ENCODE measurements at places on chromosomes 3 and 15. TPM values are rescaled to one million over a fixed set of nuclear protein-coding genes. Genes with fewer than 3 reads are reported as not detected.
A peak's percentile ranks its signal among the peaks of the same experiment; 100 is the strongest.

Gene PCOLCE2
- total RNA-seq = 6.2 TPM

DNA sequence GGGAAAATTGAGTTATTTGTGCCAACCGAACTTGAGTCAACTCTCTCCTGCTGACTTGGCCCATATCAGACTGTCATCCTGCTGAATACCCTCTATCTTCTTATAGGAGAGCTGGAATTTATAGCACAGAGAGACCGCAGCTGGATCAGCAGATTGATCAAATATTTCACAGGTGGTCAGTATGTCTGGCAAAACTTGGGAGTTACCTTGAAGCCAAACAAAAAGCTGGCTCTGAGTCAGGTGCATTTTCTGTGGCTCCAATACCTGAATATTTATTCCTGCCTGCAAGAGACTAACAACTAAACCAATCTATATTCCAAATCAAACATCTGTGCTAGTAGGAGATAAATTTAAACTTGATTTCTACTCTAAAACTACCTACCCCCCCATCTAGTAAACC lies 752.1 kb upstream of the ALCAM start:
- no peak for DNase-seq

Gene RTF1
- 13.4 TPM for total RNA-seq

DNA sequence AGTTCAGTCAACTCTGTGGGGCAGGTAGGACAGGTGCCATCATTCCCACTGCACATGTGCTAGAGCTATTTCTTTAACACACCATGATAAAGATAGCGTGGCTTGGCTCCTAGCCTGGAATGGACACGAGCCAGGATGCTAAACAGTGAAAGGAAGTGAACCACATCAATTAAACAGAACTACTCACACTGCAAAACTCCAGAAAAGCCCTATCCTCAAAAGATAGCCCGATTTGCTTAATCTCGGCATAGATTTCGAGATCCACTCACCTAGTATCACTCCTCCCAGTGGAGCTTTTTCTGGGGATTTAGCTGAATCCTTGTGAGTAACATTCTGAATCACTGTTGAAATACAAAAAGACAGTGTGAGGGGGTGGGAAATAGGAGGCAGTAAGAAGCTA lies 118.0 kb downstream of the ABI3BP start:
- peak; percentile 18 for DNase-seq

DNA sequence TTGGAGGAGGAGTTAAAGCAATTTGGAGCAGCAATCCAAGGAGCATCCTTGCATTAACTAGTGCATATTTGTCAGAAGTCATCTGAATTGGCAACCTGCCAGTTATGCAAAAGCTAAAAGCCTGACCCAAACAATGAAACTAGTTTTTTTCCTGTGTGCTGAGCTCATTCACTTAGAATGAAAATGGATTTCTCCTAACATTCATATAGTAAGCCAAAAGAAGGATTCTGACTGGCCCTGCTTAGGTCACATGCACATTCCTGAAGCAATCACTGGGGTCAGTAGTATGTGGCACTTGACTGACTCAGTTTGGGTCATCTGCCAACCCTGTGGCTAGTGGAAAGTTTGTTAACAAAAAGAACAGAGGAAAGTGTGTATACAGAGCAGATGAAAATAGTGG lies 30.5 kb downstream of the OXSM start:
- DNase-seq = no peak

Gene CPN2
- total RNA-seq = not detected

Gene KCNAB1
- not detected for total RNA-seq

DNA sequence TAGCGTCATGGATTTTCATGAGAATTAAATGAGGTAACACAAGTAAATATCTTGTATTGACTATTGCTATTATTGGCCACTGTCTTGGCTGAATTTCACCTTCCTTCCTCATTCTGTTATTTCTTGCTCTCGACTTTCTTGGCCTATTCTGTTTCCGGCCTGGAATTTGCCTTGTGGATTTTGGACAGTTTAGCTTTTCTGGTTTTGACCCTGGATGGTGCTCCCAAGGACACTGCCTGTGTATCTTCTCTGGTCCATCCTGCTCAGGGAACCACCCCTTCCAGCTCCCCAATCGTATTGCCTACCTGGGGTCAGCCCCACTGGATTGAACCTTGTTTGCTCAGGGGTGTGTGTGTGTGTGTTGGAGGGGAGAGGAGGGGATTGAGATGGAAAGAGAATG lies 376.2 kb upstream of the C2CD4B start:
- no peak for DNase-seq

DNA sequence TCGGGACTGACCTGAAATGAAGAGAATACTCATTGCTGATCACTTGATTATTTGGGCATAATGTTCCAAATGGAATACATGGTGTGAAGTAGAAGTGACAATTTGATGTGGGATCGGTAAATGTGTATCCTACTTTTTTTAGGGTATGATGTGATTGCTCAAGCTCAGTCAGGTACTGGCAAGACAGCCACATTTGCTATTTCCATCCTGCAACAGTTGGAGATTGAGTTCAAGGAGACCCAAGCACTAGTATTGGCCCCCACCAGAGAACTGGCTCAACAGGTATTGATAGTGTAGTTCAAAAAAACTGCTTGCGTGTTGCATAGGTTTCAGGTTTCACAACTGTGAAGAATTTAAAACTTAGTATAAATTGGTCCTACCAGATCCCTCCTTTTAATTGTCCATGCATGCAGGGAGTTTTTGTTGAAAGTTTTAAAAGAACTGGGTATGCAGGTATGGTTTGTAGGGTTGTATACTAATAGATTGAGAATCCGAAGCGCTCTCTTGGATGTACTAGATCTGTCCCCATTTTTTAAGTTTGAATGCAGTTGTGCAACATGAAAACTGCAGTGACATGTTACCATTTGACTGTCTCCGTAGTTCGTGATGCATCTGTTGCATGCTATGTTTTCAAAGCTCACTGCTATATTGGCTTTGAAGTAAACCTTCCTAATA lies 1.6 kb downstream of the EIF4A2 start:
- DNase-seq = peak; percentile 31
